Caco-2 (cell line): ENCODE measurements at places on chromosomes 4 and X. TPM values are rescaled to one million over a fixed set of nuclear protein-coding genes. Genes with fewer than 3 reads are reported as not detected.

Gene XG
- total RNA-seq: 1.2 and 1.3 TPM in 2 replicates

Gene NSDHL
- total RNA-seq: 30.5 and 34.9 TPM in 2 replicates

DNA sequence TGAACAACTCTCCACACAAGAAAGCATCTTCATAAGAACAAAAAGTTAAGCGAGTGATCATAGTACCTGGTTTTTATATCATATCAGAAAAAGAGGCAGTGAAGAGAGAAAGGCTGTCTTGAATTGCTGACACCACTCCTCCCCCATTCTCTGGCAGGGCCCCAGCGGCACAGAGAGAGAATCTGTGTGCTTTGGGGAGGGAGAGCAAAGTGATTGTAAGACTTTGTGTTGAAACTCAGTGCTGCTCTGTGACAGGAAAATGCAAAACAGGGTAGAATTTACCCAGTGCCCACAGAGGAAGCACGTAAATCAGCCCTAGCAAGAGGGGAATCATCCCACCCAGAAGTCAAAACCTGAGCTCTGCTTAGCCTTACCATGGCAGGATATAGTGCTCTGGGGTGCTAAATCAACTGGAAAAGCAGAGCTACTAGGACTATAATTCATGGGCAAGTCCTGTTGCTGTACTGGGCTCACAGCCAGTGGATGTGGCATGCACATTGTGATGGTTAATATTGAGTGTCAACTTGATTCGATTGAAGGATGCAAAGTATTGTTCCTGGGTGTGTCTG lies 174.6 kb downstream of the PRR32 start:
- DNase-seq: no peak
- H3K36me3 ChIP-seq: no peaks in the 10 kb centered on the region
- H3K27ac ChIP-seq: no peak overlapping the region
- H3K4me1 ChIP-seq: no peaks in the 10 kb centered on the region
- H3K4me3 ChIP-seq: no peak overlapping the region

GRCh38 chr4:84276752-84277151 lies 222.3 kb downstream of the NKX6-1 start:
- H3K36me3 ChIP-seq: no peaks in the 10 kb centered on the region
- H3K4me1 ChIP-seq: no peaks in the 10 kb centered on the region
- no peak for DNase-seq
- no peaks in the 10 kb centered on the region for H3K27me3 ChIP-seq

DNA sequence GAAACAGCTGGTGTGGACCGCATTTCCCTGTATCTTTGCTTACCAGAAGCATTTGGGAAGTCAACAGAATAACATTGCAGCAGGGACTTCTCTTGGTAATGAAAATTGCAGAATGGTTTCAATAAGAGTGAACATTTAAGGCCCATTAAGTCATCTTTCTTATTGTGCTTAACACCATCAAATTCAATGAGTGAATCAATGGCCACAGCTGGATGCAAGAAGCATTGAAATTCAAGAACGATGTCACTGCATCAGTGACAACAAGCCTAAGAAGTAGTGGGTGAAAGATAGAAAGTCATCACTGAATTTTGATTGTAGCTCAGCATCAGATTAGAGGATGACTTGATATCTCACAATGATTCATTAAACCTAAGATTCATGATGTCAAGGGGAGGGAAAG lies 93.9 kb upstream of the GPM6A start:
- no peak overlapping the region for H3K4me3 ChIP-seq
- no peaks in the 10 kb centered on the region for H3K27me3 ChIP-seq
- DNase-seq: no peak
- no peaks in the 10 kb centered on the region for H3K4me1 ChIP-seq

DNA sequence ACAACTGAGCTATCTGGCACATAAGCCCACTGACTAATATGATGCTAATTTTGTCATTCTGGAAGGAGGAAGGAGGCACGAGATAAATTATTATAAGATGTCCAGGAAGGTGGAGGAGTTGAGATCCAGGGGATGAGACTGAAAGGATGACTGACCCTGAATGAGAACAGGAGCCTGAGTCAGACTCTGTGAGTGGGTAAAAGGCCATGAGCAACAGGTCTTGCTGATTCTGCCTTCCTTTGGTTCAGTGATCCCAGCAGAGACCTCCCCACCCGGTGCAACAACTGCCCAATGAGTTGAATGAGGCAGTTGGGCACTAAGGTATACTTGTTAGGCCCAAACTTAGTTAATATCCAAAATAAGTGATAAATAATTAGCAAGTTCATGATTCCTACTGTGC lies 238.1 kb upstream of the GPC4 start:
- no peak overlapping the region for H3K4me3 ChIP-seq
- H3K27me3 ChIP-seq: no peaks in the 10 kb centered on the region
- H3K36me3 ChIP-seq: no peaks in the 10 kb centered on the region
- DNase-seq: no peak
- H3K4me1 ChIP-seq: no peaks in the 10 kb centered on the region

GRCh38 chrX:134676436-134676835 lies 18.2 kb upstream of the PLAC1 start:
- no peaks in the 10 kb centered on the region for H3K36me3 ChIP-seq
- H3K27ac ChIP-seq: no peak overlapping the region
- no peaks in the 10 kb centered on the region for H3K27me3 ChIP-seq
- no peak for DNase-seq
- no peak overlapping the region for H3K4me3 ChIP-seq

DNA sequence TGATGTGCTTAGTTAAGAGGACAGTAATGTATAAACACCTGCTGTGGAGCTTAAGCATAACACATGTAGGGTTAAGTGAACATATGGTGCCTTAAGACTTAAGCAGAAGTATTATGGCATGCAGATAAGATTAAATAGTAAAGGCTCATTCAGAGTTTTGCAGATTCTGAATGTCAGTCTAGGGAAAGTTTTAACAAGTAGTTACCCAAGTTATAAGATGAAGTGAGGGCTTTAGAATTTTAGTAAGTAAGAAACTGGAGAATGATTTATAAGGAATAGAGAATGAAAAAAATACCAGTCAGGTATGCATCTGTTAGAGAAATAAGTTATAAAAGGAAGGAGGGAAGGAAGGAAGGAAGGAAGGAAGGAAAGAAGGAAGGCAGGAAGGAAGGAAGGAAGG lies 902.1 kb downstream of the TRAM1L1 start:
- no peaks in the 10 kb centered on the region for H3K36me3 ChIP-seq
- DNase-seq: no peak
- no peak overlapping the region for H3K4me3 ChIP-seq
- H3K27me3 ChIP-seq: no peaks in the 10 kb centered on the region
- no peaks in the 10 kb centered on the region for H3K4me1 ChIP-seq
- no peak overlapping the region for H3K27ac ChIP-seq

DNA sequence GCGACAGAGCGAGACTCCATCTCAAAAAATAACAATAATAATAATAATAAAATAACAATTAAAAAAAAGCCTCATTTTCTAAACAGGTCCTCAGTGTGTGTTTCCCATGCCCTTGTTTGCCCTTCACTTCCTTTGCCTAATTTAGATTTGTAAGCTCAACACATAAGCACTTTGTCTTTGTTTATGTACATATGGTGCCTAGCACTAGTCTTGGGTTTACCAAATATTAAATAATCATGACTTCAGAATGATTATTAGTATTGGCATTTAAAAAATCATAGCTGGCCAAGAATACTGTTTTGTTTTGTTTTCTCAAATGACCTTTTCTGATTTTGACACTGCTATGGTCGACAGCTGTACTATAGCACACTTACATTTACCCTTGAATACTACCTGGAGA lies 6.4 kb upstream of the RAPGEF2 start:
- H3K27ac ChIP-seq: no peak overlapping the region
- H3K27me3 ChIP-seq: no peaks in the 10 kb centered on the region
- no peak for DNase-seq
- no peak overlapping the region for H3K4me3 ChIP-seq
- peaks cover 33% of the 10 kb centered on the region for H3K4me1 ChIP-seq
